ENCODE measurements at places on chromosomes 7 and 10. TPM values are rescaled to one million over a fixed set of nuclear protein-coding genes. Genes with fewer than 3 reads are reported as not detected.

The NUTM2B gene
- 0.43 TPM for total RNA-seq

The C10orf143 gene
- total RNA-seq, result not detected

The CCZ1B gene
- total RNA-seq, result 31.1 TPM

The PRKCQ gene
- 2.3 TPM for total RNA-seq

The MRPS33 gene
- 16.8 TPM for total RNA-seq

The DYNC1I1 gene
- 0.24 TPM for total RNA-seq

The HMX2 gene
- total RNA-seq, result not detected

The AMZ1 gene
- under 0.01 TPM for total RNA-seq

The AKR1C8 gene
- not detected for total RNA-seq

The SOSTDC1 gene
- 0.24 TPM for total RNA-seq

The STEAP1B gene
- total RNA-seq, result 7.0 TPM

The CPA4 gene
- 6.6 TPM for total RNA-seq

The AQP1 gene
- total RNA-seq, result 5.3 TPM

The SUN3 gene
- total RNA-seq, result not detected

The VWDE gene
- total RNA-seq, result 3.6 TPM

The ACHE gene
- 0.24 TPM for total RNA-seq

The AKR1C3 gene
- total RNA-seq, result 246 TPM

The OR13A1 gene
- under 0.01 TPM for total RNA-seq

The KCND2 gene
- total RNA-seq, result not detected

The AOAH gene
- not detected for total RNA-seq

The TMEM229A gene
- not detected for total RNA-seq

The GPR26 gene
- not detected for total RNA-seq

The PTPRN2 gene
- 1.2 TPM for total RNA-seq

The MSS51 gene
- 0.24 TPM for total RNA-seq

The CYP2E1 gene
- total RNA-seq, result 2.7 TPM

The PLXNA4 gene
- not detected for total RNA-seq

The SGPL1 gene
- total RNA-seq, result 70.4 TPM

The STEAP4 gene
- 2.1 TPM for total RNA-seq

The STAG3 gene
- total RNA-seq, result 1.3 TPM

The PRSS58 gene
- not detected for total RNA-seq

The NANOS1 gene
- 1.7 TPM for total RNA-seq

The FAM20C gene
- total RNA-seq, result 21.9 TPM

The VSTM4 gene
- total RNA-seq, result under 0.01 TPM

The SAP25 gene
- not detected for total RNA-seq

The COBL gene
- total RNA-seq, result 1.1 TPM

The DOCK1 gene
- total RNA-seq, result 195 TPM

The KEL gene
- 0.72 TPM for total RNA-seq

The NRG3 gene
- total RNA-seq, result under 0.01 TPM

The TBXAS1 gene
- 3.9 TPM for total RNA-seq

The RAMP3 gene
- total RNA-seq, result 0.21 TPM

The CUZD1 gene
- 0.64 TPM for total RNA-seq

The C7orf57 gene
- 0.21 TPM for total RNA-seq

The TMEM130 gene
- not detected for total RNA-seq

The FKBP6 gene
- total RNA-seq, result not detected

The FGFBP3 gene
- total RNA-seq, result not detected

The MXI1 gene
- 65.2 TPM for total RNA-seq

The FRAT2 gene
- 24.6 TPM for total RNA-seq

The TSPAN12 gene
- total RNA-seq, result 7.0 TPM

The SRPK2 gene
- 48.2 TPM for total RNA-seq

The DNAH11 gene
- 3.0 TPM for total RNA-seq

The SFRP5 gene
- not detected for total RNA-seq

The MRPL43 gene
- 44.6 TPM for total RNA-seq

The SLC18A3 gene
- total RNA-seq, result not detected

Measured in tracheal epithelial cell (primary cell).